ENCODE measurements at places on chromosomes 1 and 21.

DNA sequence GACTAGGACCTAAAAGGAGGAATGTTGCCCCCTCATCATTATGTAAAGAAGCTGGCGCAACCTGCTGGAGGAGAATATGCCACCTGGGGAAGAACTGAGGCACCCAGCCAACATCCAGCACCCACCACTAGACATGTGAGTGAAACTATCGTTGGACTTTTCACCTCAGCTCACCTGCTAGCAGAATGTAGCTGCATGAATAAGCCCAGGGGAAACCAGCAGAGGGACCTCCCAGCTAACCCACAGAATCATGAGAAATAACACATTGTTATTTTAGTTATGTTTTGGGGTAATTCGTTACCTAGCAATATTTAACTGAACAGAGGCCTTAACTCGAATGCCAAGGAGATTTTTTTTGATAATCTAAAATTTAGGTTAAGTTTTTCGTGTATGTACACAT, 542.5 kb upstream of the DAB1 start:
- DNase-seq = no peak

GRCh38 chr1:163928069-163928468, 606.3 kb downstream of the NUF2 start:
- no peak for DNase-seq

DNA sequence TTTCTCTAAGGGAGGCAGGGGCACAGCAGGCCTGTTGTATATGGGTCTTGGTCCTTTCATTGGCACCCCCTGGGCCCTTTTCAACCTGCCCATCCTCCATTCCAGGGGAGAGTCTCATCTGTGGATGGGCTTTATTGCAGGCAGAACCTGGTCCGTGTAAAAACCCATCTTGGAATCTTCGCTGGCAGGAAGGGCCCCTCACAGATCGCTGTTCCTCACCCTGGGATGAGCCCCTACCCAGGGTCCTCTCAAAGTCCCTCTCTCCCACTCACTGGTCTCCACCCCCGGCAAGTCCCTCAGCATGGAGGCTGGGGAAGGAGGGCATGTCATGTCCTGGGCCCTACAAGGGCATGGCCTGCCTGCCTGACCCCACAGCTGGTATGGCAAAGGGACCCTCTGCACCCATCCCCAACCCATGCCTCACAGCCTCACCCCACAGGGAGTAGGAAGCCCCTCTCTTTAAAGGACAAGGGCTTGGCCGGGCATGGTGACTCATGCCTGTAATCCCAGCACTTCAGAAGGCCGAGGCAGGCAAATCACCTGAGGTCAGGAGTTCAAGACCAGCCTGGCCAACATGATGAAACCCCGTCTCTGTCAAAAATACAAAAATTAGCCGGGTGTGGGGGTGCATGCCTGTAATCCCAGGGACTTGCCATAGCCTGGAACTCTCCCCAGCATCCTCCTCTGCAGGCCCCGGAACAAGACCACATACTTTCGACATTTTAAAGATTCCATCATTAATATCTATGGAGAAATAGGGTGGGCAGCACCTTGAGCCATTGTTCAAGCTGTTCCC, 13.2 kb upstream of the CDA start:
- no peak for DNase-seq

- DNase-seq = no peak
Measured at GRCh38 chr21:32834211-32834915, 62.8 kb upstream of the PAXBP1 start.

- DNase-seq = no peak
Measured at GRCh38 chr1:57109247-57109646, 143.4 kb upstream of the C8B start.

- peak; percentile 7 for DNase-seq
Measured at GRCh38 chr1:231931846-231932454, 305.4 kb downstream of the DISC1 start.

DNA sequence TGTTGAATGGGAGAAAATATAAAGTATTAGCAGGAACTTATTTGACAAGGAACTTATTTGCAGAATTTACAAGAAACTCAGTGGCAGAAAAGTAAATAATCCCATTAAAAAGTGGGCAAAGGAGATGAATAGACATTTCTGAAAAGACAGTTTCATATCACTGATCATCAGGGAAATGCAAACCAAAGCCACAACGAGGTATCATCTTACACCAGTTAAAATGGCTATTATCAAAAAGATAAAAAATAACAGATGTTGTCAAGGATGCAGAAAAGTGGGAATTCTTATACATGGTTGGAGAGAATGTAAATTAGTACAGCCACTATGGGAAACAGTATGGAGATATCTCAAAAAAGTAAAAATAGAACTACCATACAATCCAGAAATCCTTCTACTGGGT, 61.0 kb downstream of the SYT14 start:
- DNase-seq = no peak

DNA sequence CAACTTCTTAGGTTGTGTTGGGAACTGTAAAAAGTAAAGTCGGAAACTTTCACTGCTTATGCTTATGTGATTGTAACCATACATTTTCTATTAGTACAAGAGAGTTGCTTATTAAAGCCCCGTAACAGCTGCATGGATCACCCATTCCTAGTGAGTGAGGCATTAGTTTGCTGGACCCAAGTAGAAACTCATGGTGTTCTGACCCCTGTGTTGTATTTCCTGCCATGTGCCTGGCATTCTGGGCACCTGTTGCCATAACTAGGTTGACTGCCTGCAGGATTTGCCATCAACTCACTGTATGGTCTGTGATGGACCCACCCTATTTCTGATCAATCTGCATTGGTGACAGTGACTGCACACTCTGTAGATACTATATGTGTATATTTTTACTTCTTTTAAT, 173.0 kb downstream of the PGBD5 start:
- DNase-seq = no peak

DNA sequence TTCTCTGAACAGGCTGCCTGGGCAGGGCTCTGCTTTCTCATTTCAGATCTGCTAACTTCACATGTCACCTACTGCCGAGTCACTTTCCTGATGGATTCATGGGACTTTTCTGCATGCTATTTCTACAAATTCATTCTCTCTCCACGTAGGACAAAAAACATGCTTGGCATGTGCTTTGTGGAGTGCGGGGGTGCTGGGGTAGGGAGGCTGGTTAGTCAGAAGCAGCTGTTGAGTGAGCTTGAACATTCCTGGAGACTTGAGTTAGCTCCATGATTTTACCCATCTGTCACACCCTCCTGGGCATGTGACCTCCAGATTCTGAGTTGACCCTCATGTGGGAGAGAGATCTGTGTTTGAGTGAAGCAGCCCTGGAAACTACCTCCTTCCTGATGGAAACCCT, 71.4 kb downstream of the UCK2 start:
- no peak for DNase-seq

- no peak for DNase-seq
Measured at GRCh38 chr1:156616463-156616862, 2.8 kb upstream of the HAPLN2 start.

DNA sequence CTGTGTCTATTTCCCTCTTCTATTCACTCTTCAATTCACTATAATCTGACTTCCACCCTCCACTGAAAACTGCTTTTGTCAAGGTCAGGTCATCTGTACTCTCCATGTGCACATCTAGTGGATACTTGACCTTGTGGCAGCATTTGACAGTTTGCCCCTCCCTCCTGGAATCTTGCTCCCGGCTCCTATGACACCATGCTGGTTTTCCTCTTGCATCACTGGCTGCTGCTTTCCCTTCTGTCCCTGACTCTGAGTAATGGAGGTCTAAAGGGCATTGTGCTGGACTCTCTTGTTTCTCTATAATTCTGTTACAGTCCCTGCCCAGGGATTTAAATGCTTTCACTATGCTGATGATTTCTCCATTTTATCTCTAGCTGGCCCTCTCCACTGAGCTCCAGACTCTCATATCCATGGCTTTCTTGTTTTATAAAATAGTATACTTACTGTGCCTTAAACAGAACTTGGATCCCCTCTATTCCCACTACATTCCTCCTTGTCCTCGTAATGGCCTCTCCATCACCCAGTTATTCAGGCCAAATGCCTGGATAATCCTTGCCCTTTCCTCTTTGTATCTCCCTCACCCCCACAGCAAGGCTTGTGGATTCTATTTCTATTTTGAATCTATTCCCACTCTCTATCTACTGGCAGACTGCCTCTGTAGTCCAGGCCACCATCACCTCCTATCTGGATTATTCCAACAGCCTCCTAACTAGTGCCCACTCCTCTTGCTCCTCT, 36.8 kb upstream of the PODN start:
- no peak for DNase-seq

- DNase-seq = no peak
Measured at GRCh38 chr1:23571465-23571864, 12.2 kb upstream of the ID3 start.

- DNase-seq = no peak
Measured at GRCh38 chr1:208189716-208190115, 54.5 kb downstream of the PLXNA2 start.

DNA sequence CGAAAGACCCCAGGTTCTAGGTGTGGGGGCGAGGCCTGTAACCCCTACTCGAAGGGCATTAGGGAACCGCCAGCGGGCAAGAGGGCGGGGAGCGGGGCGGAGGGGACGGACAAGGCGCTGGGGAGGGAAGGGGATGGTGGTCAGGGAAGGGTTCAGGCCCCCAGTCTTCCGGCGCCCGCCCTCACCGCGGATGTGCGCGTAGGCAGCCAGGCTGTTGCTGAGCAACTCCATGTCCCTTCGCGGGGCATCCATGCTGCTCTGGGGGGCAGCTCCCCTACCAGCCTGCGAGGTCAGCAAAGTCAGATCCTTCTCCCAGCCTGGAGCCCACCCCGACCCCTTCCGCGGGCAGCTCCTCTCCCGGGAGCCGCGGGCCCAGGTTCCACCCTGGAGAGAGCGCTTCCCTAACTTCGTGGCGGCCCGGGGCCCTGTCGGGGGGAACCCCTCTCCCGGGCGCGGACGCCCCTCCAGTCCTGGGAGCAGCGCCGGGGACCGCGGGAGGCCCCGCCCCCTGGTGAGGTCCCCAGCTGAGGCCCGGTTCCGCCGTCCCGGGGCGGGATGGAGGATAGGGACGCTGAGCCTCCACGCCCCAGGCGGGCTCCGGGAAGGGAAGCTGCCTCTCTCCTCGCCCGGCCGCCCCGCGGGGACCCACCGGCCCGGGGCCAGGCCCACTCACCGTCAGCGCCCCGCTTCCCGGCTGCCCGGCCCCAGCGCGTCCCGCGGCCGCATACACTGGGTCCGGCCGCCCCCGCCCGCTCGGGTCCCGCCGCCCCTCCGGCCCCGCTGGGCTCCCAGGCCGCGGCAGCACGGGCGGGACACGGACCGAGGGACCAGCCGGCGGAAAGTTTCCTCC, 434 bp downstream of the EVA1B start:
- DNase-seq = no peak

DNA sequence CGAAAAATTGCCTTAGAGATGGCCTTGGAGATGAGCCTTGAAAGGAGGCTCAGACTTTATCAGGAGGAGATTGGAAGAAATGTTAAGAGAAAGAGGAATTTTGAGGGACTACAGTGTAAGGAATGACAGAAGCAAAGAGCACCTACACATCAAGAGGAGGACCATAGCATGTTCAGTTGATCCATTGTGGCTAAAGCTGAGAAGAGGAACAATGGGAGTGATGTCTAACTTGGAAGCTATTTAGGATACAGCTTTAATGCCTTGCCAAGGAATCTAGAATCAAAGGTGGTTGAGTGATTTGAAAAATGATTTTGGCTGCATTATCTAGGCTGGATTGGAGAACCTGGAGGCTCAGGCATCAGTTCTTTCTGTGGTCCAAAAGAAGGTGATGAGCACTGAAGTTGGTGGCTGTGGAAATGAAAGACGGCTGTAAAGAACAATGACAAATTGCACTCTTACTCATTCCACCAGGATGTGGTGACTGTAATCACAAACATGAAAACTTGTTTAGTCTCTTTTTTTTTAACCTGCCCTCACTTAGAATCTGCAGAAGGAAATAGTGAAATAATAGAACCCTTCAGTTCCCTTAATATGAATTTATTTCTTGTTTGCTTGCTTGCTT, 11.3 kb downstream of the FAM20B start:
- DNase-seq = no peak

DNA sequence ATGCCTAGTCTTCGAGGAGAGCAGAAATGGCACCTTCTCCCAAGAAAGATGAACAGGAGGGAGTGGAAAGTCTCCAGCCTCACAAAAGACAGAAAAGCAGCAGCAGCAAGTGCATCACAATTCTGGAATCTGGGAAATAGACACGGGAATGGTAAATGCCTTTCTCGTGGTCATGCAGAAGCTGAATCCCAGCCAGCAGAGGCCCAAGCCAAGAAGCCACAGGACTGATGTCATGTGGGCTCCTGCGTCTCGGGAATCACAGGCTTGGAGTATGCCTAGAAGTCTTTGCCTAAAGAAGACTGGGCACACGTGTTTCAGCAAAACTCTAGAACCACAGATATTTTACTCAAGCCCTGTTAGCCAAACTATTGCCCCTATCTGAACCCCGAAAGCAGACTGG, 260.3 kb upstream of the PLD5 start:
- DNase-seq = no peak

DNA sequence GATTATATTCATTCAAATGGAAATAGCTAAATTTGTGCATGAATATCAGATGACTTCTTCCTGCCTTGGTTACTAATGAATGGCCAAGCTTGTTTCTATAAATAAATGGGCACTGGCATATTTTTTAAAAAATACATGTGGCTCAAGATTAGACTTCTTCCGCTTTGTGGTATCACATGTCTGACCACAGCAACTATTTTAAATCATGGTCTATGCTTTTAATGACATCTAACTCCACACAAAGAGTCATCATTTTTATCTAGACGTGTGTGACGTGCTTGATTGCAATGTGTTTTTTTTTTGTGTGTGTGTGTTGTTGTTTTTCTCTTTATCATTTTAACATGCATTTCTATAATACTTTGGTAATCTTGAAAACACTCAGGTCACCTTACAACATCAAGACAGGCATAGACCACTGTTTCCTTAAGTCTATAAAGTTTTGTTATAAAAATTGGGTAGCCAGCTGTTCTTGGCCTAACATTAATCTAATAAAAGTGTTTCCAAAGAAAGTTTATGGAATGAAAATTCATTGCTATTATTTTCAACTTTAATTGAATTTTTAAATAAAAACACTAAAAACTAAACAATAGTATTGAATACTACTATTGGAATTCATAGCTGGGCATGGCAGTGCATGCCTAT, 29.5 kb downstream of the RGS1 start:
- no peak for DNase-seq
